NCI-H1092 treated with DMSO at 0.1 percent for 48 hours (cell line): ENCODE measurements at places on chromosomes 2 and 18.

DNA sequence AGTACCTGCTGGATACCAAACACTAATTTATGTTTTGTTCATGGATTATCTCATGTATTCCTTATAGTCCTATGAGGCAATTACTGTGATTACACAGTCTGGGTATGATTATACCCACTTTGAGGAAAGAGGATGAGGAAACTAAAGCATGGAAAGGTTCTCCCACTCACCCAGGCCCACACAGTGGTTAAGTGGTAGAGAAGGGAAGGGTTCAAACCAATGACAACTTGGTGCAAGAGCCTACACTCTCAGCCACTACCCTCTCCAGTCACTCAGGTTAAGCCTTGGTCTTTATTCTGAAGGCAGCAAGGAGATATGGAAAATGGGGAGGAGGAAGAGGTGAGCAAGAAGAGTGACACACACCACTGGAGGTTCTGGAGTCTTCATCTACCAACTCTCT is 64.5 kb upstream of the PPP1CB start:
- no peak for DNase-seq

GRCh38 chr2:236568922-236569572 is 578 bp upstream of the ACKR3 start:
- DNase-seq, result no peak

DNA sequence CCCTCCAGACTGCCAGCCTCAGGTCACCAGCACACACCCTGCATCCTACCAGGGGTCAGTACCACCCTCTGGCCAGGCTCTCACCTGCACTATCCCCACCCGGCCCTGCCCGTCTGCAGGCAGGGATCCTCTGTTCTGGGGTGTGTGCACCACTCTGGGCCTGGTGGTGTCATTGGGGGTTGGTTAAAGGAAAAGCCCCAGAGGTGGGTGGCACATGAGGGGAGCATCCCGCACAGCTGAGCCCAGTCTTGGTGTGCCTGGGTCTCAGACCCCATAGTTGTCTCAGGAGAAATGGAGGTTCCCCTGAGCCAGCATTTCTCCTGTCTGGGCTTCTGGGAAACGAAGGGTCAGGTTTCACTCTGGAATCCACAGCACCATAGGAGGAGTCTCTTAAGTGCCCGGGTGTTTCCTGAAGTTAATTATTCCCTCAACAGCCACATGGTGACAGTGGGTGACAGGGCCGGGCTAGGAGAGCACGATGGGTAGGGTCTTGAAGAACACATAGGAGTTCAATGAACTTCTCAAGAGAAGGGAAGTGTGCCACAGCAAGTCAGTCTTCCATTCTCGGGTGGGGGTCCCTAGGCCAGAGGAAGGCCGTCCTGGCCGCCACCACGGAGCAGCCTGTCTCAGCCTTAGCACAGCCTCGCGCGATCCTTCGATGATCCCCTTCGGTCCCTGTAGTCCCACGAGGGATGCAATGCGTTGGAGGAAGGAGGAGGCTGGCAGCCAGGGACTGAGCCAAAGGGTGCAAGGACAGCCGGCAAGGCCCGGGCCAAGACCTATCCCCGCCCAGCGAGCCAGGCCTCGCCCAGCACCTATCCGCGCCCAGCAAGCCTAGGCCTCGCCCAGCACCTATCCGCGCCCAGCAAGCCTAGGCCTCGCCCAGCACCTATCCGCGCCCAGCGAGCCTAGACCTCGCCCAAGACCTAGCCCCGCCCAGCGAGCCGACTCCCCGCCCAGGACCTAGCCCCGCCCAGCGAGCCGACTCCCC is 1.1 kb upstream of the FARP2 start:
- no peak for DNase-seq

DNA sequence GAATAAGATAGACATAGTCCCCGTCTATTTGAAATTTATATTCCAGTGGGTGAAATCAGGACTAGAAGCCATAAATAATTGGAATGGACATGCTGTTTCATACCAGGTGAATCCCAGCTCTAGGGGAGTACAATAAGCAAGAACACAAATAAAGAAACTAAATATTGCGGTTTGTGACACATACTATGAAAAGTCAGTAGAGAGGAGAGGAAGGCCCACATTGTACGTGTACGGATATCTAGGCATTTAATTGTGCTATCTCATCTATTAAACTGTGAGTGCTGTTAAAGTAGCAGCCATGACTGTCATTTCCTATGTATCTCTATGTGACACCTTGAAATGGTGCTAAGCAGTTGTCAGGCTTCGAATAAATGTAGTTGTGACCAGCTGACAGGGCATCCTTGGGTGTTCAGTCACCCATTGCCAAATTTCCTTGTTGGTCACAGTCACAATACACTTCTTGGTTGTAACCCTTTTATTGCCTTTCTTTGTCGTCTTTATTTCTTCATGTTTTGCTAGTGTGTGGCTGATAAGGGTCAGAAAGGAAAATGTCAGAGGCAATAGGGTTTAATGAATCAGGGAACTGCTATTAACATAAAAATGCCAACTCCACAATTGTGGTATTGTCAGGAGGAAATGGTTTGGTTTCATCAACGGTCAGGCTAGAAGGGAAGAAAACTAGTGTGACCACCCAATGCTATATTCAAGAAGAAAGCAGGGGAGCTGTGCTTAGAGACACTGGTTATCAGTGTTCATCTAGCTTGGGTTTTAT is 31.5 kb downstream of the CPO start:
- no peak for DNase-seq

DNA sequence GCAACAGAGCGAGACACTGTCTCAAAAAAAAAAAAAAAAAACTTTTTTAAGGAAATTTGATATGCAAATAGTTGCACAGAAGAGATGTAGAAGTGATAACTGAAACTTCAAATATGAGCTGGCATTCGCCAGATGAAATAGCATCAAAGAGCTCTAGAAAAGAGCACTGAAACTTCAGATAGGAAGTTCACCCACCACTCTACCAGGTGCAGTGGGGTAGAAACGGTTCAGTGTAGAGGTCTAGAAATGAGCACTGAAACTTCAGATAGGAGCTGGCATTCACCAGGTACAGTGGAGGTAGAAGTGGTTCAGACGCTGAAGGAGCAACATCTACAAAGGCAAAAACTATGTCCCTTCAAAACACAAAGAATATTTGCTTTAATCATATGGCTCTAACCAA is 9.0 kb upstream of the ONECUT2 start:
- no peak for DNase-seq

DNA sequence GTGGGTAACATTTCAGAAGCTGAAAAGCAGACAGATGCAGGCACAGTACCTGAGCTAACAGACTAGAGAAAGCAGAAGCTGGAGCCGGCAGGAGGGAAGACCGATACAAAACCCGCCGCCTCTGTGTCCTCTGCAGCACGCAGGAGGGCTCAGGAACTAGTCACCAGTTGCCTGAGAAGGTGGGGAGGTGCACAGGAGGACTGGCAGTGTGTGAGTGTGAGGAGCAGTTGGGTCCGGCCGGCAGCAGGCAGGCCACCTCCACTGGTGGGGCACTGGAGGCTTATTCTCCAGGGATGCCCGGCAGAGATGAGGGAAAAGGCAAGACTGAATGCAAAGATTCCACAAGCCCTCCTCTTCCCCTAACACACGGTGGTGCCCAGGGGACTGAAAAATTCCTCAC is 18.2 kb downstream of the ERCC3 start:
- no peak for DNase-seq

- DNase-seq, result no peak
These were observed 95.3 kb upstream of the ID2 start for GRCh38 chr2:8586457-8587051.

GRCh38 chr18:72922895-72923294 is 55.1 kb upstream of the NETO1 start:
- DNase-seq, result no peak

GRCh38 chr2:173708806-173709205 is 256.4 kb downstream of the SP3 start:
- no peak for DNase-seq

DNA sequence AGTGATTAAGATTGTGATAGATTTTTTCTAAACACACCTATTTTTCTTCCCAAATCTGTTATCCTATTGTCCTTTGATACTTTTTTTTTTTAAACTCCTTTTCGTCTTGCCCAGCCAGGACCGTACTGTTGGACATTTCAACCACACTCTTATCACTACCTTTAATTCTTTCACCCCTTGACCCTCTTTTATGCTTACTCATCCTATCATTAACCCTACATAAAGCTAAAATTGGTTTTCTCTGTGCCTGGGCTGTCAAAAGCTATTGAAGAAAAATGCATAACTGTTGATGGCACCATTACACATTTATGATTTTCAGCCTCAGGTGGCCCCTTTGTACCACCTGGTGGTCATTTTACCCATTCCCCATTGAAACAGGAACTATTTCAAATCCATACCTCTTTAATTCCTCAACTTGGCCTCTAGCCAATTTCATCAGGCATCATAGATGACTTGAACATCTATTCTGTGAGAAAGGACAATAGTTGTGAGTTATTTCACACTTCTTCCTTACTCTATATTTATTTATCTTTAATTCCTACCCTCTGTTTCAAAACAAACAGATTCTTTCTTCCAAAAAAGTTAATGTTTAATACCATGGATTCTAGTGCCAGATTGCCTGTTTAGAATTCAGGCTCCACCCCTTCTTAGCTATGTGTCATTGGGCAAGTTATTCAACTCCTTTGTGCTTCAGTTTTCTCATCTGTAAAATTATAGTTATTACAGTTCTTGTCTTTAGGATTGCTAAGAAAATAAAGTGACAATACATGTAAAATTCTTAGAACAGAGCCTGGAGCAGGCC is 258.6 kb downstream of the CAMKMT start:
- DNase-seq, result no peak

- DNase-seq, result peak; percentile 72
These were observed at the start of gene ACVR1C for GRCh38 chr2:157628477-157629415. Gene ACVR1C (minus strand): TSS chr2:157628864. CDS start chr2:157628644, 220 bp downstream.

- no peak for DNase-seq
These were observed 105.0 kb upstream of the RASGRP3 start for GRCh38 chr2:33371304-33372090.

DNA sequence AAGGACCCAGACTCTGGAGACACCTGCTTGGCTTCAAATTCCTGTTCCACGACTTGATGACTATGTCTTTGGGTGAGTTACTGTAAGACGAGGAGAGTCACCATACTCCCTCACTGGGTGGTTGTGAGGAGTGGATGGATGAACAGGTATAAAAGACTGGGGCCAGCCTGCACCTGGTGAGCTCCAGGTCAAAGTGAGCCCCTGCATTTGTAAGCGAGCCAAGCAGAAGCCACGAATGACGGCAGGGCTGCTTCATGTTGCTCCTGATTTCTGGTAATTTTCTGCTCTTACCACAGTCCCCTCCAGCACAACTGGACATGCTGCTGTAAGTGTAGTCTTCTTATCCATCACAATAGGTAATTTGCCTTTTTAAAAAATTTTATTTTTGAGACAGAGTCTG is 86.6 kb downstream of the POLR1A start:
- no peak for DNase-seq

DNA sequence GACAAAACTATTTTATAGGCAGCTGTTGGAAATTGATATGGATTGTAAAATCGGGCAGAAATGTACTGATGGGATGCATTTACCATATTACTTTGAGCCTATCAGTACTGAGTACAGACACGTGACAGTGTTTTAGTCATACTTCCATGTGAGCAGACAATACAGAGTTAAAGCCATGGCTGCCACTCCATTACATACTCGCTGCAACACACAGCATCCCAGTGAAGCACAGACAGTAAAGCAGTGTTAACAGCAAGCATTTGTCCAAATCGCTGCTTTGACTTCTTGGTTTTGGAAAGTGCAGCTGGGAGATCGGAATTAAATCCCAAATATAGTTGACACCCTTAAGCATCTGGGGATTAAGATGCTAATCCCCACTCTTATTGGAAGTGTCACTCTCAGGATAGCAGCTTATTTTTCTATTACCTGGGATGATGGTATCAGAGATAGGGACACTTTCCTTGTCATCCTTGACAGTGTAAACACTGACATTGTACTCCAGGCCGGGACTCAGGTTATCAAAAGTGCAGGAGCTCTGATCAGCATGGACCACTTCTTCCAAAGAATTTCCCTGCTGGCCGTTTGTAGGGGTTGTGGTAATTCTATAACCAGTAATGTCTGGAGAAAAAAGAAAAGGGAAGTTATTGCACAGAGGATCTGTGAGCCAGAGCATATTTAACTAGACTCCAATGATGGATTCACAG is 41.6 kb downstream of the FN1 start:
- DNase-seq, result no peak

DNA sequence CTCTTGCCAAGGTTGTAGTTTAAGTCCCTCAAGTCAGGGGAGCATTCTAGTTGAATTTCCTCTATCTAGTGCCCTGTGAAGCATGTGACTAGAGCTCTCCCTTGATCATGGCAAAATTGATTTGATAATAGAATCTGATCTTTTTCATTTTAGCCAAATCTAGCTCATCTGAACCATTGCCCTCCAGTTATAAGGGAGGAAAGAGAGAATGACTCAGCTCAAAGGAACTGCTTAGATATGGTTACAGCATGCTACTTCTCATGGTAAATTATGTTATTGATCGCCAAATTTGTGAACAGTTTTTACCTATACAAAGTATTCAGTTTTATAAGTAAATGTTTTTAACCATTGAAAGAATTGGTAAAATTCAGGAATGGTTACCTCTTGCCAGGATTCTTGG is 100.8 kb downstream of the GPR39 start:
- DNase-seq, result no peak

DNA sequence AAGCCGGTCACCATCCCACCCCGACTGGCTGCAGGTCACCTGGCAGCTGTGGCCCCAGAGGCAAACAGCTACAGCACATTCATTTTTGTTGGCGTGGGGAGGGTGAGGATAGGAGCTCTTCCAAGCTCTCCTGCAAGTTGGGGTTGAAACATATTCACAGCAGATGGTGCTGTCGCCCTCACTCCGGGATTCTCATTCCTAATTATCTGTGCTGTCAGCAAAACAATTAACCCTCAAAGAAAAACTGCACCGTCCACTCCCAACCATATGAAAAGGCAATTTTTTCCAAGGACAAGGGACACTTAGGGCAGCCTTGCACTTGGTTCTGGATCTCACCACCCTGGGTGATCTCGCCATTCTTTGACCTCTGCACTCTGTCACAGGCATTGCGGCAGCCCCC is 68.6 kb downstream of the ZBTB7C start:
- peak; percentile 66 for DNase-seq

- no peak for DNase-seq
These were observed 11.8 kb upstream of the ACOXL start for GRCh38 chr2:110720547-110720946.
